ENCODE measurements at places on chromosomes 7 and 10.

GRCh38 chr7:20598459-20599309, 16.8 kb upstream of the ABCB5 start:
- DNase-seq: no peak

- DNase-seq: no peak
These were observed 159.8 kb downstream of the KIF20B start for GRCh38 chr10:89861199-89861573.

DNA sequence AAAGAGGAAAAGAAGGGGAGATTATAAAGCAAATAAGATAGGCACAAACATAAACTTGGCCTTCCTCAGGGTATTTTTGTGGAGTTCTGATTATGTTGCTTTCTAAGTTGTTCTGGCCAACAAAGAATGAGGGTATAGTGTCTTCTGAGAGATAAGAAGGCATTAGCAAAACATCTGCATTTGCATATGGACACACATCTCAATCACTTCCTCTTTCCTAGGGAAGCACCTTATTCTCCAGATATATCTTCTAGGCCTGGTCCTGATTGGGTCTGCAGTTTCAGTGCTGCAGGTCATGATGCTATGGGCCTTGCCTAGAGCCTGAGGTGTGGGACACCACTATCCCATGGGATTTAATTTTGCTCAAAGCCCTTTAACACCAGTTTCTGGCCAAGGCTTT, 308.8 kb upstream of the PHYHIPL start:
- no peak for DNase-seq

DNA sequence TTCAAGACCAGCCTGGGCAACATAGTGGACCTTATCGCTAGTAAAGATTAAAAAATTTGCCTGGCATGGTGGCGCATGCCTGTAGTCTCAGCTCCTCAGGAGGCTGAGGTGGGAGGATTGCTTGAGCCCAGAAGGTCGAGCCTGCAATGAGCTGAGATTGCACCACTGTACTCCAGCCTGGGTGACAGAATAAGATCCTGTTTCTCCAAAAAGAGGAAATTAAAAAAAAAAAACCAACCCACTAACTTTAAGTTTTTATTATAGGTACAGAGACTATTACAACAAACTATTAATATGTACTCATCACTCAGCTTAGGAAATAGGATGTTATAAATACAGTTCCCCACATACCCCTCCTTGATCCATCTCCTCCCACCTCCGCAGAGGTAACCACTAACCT, 30.2 kb downstream of the DHTKD1 start:
- DNase-seq: no peak

GRCh38 chr7:157526005-157526912, 189.5 kb downstream of the DNAJB6 start:
- no peak for DNase-seq

DNA sequence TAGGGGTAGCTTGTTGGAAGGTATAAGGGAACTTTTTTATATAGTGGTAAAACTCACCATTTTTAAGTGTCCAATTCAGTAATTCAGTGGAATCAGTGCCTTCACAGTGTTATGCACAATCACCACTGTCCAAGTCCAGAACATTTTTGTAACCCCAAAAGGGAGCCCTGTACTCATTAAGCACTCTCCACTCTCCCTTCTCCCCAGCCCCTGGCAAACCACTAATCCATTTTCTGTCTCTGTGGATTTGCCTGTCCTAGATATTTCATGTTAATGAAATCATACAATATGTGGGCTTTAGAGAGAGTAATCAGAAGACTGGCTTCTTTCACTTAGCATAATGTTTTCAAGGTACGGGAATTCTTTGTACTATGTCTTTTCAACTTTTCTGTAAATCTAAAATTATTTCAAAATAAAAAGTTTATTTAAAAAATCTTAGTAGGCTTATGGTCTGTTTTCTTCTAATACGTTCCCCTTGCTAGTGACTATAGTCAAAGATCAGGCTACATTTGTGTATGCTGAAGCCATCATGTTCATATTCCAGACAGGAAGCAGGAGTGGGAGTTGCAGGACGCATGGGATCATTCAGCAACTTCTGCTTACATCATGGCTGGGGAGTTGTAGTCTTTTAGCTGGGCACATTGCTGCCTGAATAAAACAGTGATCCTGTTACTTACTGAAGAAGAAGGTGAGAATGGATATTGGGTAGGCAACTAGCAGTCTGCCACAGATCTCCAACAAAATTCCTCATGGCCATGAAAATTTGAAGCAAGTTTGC, 35.4 kb upstream of the TAX1BP1 start:
- DNase-seq: no peak

DNA sequence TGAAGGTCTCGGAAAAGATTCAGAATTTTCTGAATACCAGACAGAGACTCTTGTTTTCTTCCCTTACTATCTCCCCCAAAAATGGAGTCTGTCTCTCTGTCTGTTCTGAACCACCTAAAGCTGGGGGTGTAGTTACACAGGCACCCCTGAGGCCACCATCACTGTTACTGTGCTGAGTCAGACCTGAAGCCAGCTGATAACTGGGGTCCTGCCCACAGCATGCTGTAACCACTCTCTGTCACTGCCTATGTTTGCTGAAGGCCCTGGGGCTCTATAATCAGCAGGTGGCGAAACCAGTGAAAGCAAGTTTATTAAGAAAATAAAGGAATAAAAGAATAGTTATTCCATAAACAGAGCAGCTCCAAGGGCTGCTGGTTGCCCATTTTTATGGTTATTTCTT, 575.2 kb upstream of the POT1 start:
- no peak for DNase-seq

DNA sequence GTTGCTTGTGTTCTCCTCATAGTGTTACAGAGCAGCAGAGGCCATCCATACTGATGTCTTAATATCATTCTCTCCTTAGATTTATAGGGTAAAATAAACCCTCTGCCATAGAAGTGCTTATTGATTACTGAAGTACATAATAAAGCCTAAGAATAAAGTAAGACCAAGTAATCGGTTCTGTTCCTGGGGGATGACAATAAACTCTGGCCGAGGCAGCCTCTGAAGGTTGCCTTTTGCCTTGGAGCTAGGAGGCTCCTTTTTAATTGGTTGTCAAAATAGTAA, 711.6 kb upstream of the GALNT17 start:
- DNase-seq: no peak

GRCh38 chr10:33917069-33917780, 582.8 kb upstream of the NRP1 start:
- DNase-seq: no peak

GRCh38 chr7:38280000-38280399, 6.6 kb upstream of the TARP start:
- DNase-seq: no peak

DNA sequence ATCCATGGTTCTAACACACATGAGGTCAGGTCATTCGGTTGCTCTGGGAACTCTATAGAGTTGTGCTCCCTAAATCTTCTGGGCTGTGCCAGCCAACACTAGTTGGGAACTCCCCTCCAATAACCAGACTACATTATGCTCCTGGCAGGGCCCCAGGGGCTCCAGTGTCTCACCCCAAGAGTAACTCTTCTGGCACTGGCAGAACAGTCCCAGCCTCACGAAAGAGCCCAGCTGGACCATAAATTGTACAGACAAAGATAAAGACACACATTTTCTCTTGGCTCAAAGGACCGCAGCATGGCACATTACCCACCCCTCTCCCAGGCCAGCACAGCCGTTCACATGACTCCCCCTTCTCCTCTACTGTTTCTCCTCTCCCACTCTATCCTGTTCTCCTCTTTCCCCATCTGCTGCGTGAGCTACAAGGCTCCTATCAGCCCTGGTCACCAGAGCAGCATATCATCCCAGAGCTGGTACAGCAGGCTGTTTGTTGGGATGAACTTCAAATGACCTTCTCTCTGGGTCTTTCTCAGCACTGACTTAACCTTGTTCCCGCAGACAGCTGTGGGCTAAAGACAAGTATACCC, 230.6 kb downstream of the PLXNA4 start:
- DNase-seq: no peak

GRCh38 chr7:139762886-139763285, 14.9 kb downstream of the HIPK2 start:
- DNase-seq: no peak

DNA sequence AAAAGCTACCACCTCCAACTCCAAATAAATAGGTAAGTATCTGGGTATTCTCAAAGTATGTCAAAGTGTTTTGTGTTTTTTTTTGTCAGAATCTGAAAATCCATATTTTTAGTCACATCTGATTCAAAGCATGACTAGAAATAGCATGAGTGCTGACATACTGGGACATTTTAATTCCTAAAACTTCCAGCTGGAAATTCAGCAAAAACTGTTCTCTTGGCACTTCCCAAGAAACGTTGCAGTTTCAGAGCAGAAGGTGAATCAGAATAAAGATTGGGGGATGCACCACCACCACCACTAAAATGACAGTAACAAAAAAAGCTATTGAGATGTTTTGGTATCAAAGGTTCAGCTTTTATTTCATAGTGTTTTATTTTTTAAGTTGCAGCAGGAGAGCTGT, 724.6 kb upstream of the CELF2 start:
- DNase-seq: no peak

GRCh38 chr7:2631946-2632732, at the start of gene TTYH3:
Gene TTYH3 (plus strand): TSS chr7:2631986. CDS start chr7:2632156, 170 bp downstream.
- DNase-seq: no peak

DNA sequence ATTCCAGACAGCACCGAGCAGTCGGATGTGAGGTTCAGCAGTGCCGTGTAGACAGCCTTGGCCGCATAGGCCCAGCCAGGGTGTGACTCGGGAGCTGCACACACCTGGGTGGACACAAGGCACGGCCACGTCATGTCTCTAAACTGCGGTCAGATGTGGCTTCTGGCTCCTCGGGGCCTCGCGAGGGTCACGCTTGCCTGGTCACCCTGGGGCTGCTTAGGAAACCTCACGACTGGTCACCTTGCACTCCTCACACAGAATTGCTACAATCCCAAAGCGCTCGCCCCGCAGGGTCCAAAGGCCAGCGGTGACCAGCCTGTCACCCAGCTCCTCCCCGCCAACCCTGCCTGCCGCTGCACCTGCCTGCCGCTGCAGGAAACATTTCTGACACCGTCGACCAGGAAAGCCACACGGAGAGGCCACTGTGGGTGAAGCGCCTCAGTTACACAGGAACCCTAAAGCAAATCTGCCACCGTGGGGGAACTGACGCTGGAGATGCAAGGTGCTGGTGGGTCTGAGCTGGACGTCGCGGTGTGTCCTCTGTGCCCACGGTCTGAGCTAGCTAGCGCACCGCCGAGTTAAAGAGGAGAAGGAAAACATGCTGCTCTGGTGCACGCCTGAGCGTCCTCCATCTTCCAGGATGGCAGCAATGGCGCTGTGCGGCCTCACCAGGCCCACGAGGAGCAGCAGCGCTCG, 5.0 kb downstream of the GPER1 start:
- DNase-seq: no peak

DNA sequence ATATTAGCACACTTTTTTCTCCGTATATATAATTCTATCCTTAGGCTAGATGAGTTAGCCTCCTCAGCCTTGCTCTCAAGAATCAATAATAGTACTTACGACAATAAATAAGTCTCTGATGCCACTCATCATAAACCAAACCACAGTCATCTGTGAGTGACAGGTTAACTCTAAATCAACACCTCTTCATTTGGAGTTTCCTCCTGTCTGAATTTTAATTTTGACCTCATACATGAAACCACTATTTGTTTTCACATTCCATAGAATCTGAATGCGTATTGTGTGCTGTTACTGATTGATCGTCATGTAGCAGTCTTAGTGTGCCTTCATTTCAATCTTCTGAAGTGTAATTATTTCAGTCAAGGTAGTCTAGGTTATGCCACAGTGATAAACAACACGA, 85.8 kb downstream of the HGF start:
- DNase-seq: no peak

DNA sequence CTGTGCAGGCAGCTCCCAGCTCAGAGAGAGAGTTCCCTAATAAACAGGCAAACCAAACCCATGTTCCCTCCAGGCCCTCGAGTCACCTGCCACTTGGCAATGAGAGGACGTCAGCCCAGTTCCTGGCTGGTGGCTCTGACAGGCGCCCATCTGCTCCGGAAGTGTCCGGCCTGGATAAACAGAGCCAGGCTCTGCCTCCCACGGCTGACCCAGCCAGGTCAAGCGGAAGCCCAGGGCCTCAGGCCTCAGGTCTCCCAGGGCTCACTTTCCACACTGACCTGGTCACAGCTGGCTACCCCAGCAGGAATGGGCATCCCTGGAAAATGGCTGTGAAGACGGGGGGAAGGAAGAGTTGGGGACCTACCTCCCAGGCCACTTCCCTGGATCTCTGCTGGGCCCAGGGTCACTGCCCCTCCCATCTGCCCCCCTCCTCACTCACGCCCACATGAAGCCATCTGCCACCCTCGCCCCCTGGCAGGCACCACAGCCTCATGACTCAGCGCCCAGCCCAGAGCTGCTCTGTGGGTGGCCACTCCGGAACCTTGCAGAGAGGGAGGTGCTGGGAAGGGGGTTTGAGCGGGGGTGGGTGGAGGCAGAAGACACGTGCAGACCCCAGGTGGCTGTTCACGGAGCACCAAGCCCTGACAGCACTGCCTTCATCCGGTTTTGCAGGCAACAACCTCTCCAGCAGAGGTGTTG, 37.4 kb upstream of the DUSP5 start:
- peak; percentile 14 for DNase-seq

- DNase-seq: no peak
These were observed 84.0 kb upstream of the BTBD16 start for GRCh38 chr10:122186816-122187810.

- no peak for DNase-seq
These were observed 29.8 kb upstream of the KLF6 start for GRCh38 chr10:3814838-3815220.

DNA sequence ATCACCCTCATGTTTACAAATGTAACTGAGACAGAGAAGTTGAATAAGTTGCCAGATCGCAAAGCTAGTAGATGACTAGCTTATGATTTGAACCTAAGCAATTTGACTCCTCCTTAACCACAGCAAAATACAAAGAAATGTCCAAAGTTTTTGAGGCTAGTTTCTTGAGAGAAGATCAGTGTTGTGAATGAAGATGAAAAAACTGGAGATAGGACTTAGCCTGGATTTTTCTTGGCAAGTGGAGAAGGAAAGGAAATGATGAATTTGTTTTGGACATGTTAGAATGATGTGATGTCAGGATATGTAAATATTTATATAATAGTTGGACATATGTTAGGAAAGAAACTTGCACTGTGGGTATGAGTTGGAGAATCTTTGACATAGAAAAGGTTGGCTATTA, 149.8 kb downstream of the LSMEM1 start:
- DNase-seq: no peak

Measured in stimulated activated CD4-positive, alpha-beta T cell treated with anti-CD3 and anti-CD28 coated beads, Interleukin-1b, Interleukin-23, amount 100 ng/mL, for 1 hour (primary cell).